ENCODE measurements at places on chromosomes 1 and 21. TPM values are rescaled to one million over a fixed set of nuclear protein-coding genes. Genes with fewer than 3 reads are reported as not detected.

Gene MKNK1
- total RNA-seq = 42.6 TPM

Gene IFI44L
- 1.5 TPM for total RNA-seq

DNA sequence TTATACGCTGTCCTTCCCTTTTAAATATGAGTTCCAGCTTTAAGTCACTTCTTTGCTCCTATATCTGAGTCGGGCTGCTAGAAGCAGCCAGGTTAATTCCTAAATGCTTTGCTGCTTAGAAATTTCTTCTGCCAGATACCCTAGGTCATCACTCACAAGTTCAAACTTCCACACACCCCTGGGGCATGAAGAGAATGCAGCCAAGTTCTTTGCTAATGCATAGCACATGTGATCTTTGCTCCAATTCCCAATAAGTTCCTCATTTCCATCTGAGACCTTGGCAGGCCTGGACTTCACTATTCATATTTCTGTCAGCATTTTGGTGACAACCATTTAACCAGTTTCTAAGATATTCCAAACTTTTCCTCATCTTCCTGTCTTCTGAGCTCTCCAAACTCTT is 14.5 kb upstream of the APP start:
- no peak overlapping the region for H3K4me3 ChIP-seq
- no peaks in the 10 kb centered on the region for H3K4me1 ChIP-seq
- no peaks in the 10 kb centered on the region for H3K36me3 ChIP-seq
- peaks cover 7% of the 10 kb centered on the region for H3K27me3 ChIP-seq
- no peak for DNase-seq
- H3K27ac ChIP-seq = no peak overlapping the region

DNA sequence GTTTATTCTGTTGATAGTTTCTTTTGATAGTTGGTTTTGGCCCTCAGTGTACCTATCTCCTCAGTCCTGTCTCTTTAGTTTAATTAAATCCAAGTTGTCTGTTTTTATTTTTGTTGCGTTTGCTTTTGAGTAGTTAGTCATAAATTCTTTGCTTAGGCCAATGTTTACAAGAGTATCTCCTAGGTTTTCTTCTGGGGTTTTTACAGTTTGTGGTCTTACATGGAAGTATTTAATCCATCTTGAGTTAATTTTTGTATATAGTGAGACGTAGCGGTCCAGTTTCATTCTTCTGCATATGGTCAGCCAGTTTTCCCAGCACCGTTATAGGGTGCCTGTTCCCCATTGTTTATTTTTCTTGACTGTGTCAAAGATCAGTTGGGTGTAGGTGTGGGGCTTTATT is 139.4 kb downstream of the POU2F1 start:
- H3K27me3 ChIP-seq = no peaks in the 10 kb centered on the region
- DNase-seq = no peak
- H3K4me3 ChIP-seq = no peak overlapping the region

DNA sequence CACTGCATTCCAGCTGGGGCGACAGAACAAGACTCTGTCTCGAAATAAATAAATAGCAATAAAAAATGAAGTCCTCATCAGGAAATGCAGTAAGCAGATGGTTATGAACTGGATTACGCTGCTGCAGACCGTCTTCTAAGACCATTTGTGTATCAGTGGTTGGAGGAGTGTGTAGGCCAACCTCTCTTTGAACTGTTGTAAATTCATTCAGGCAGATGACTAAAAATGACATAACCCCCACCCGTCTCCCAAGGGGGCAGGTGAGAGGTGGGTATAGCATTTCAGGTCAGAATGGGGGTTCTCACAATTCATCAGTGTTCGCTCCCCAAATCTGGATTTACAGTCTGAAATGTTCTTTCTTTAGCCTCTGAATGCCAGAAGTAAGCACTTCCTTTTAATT is 177.3 kb downstream of the KIF26B start:
- no peak for DNase-seq
- H3K27ac ChIP-seq = no peak overlapping the region
- no peaks in the 10 kb centered on the region for H3K4me1 ChIP-seq

- H3K4me3 ChIP-seq = no peak overlapping the region
- no peaks in the 10 kb centered on the region for H3K27me3 ChIP-seq
- no peak overlapping the region for H3K27ac ChIP-seq
- no peaks in the 10 kb centered on the region for H3K36me3 ChIP-seq
- H3K4me1 ChIP-seq = no peaks in the 10 kb centered on the region
These were observed 341.8 kb downstream of the USH2A start for GRCh38 chr1:216081445-216081844.

DNA sequence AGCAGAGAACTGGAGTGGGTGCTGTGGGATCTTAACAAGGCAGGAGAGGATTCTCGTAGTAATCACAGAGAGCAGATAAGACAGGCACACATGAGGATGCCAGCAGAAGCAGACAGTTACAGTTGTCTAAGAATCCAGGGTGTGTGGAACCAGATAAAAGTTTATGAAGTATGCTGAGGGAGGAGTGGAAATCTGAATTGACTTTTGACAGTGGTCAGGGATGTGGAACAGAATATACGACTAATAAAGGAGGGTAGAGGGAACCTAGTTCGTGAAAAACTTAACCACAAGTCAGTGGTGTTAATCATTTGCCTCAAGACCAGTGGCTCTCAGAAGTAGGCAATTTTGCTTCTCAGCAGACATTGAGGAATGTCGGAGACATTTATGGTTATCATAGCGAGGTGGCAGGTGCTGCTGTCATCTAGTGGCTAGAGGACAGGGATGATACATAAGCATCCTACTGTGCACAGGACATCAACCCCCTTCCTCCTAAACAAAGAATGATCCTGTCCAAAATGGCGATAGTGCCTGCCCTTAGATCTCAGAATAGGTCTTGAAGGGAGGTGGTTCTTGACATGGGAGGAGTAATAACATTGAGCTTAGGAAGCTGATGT is 3.0 kb downstream of the LRRC8D start:
- no peaks in the 10 kb centered on the region for H3K27me3 ChIP-seq
- H3K27ac ChIP-seq = no peak overlapping the region
- no peak for DNase-seq
- no peak overlapping the region for H3K4me3 ChIP-seq
- peaks cover 11% of the 10 kb centered on the region for H3K4me1 ChIP-seq

- H3K36me3 ChIP-seq = no peaks in the 10 kb centered on the region
- no peaks in the 10 kb centered on the region for H3K4me1 ChIP-seq
- H3K4me3 ChIP-seq = no peak overlapping the region
- no peak for DNase-seq
- no peaks in the 10 kb centered on the region for H3K27me3 ChIP-seq
These were observed 192.6 kb upstream of the FGGY start for GRCh38 chr1:59104191-59104760.

DNA sequence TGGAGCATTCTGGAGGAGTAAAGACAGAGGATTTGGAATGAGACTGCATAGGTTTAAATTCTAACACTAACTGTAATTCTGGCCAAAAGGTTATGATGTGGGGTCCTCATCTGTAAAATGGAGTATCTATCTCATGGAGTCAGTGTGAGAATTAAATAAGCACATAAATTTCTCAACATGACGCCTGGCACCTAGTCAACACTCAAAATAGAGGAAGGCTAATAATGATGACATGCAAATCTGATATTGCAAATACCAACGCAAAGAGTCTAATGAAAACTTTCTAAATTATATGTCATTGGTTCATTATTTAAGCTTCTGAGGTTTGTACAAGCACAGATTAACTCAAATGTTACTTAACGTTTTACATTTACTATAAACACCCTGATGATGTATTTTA is 29.6 kb downstream of the APP start:
- no peak overlapping the region for H3K4me3 ChIP-seq
- H3K27me3 ChIP-seq = no peaks in the 10 kb centered on the region

- no peaks in the 10 kb centered on the region for H3K27me3 ChIP-seq
- H3K4me1 ChIP-seq = peaks cover 33% of the 10 kb centered on the region
- H3K4me3 ChIP-seq = no peak overlapping the region
These were observed 17.0 kb downstream of the CLIC4 start for GRCh38 chr1:24762133-24762676.

- no peaks in the 10 kb centered on the region for H3K36me3 ChIP-seq
- H3K4me3 ChIP-seq = no peak overlapping the region
- no peaks in the 10 kb centered on the region for H3K27me3 ChIP-seq
- no peak overlapping the region for H3K27ac ChIP-seq
- no peak for DNase-seq
- no peaks in the 10 kb centered on the region for H3K4me1 ChIP-seq
These were observed 576.1 kb upstream of the ZRANB2 start for GRCh38 chr1:71656902-71657301.

GRCh38 chr1:223794136-223794880 is 51.4 kb downstream of the TP53BP2 start:
- H3K4me3 ChIP-seq = no peak overlapping the region
- H3K36me3 ChIP-seq = peaks cover 9% of the 10 kb centered on the region
- H3K4me1 ChIP-seq = no peaks in the 10 kb centered on the region
- H3K27ac ChIP-seq = no peak overlapping the region

DNA sequence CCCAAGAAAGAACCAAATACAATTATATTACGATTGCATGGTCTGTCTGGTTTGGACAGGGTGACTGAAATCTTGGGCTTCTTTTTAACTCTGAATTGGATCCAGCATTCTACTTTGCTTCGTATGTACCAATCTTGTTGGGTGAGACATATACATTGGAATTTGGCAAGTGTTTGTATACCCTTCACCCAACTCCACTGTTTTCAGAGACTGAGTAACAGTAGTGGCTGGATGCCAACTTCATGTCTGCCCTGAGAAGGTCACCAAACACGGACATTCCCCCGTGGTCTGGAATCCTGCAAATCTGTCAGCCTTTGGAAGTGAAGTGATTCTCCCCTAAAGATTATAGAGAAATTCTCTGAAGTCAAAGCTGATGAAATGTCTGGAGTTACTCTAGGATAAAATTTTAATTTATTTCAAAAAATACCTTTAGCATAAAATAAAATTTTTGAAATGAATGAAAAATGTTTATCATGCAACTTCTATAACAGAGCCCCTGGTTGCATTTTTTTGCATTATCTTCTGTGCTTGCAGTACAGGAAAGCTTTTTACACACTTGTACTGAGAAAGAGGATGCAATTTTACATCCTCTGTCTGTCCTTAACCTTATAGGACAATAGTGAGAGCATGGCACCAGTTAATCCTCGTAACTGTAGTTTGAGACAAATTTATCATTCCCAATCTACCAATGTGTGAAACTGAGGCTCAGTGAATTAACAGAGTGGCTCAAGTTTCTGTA is 201.8 kb downstream of the DISC1 start:
- H3K4me1 ChIP-seq = peaks cover 29% of the 10 kb centered on the region
- H3K27me3 ChIP-seq = no peaks in the 10 kb centered on the region
- no peak overlapping the region for H3K4me3 ChIP-seq
- H3K27ac ChIP-seq = peak overlapping the region; percentile 92
- peak; percentile 96 for DNase-seq

- H3K27ac ChIP-seq = no peak overlapping the region
- DNase-seq = no peak
- no peak overlapping the region for H3K4me3 ChIP-seq
These were observed 19.3 kb downstream of the KRTAP8-1 start for GRCh38 chr21:30793581-30794314.

DNA sequence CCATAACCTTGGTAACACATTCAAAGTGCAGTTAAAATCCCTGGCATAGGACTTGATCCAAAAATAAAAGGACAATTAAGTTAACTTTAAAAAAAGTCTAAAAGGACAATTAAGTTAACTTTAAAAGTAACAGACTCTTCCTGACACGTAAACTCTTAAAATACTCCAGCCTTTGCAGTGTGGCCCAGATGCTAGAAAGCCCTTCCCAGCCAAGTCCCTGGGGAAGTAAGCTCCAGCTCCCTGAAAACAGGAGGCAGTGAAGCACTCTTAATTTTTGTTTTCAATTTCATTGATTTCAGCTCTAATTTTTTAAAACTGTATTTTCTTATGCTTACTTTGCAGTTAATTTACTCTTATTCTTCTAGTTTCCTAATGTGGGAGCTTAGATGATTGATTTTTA is 5.1 kb upstream of the AIM2 start:
- DNase-seq = no peak
- H3K27ac ChIP-seq = no peak overlapping the region
- no peak overlapping the region for H3K4me3 ChIP-seq
- peaks cover 15% of the 10 kb centered on the region for H3K27me3 ChIP-seq

DNA sequence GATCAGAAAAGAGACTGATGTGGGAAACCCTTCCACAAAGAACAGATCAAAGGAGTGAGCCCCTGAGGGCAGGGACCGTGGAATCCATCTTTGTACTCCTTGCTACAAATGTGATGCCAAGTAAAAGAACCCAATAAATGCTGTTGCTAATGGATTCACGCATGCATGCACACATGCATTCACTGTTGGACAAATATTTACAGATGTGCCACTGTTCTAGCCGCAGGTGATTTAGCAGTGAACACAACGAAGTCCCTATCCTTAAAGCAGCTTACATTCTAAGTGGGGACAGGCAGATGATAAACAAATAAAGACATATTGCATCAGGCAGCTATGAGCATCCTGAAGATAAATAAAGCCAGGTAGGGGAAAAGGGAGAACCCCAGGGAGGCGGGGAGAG is 67.8 kb downstream of the ITPKB start:
- H3K27me3 ChIP-seq = no peaks in the 10 kb centered on the region
- peaks cover 7% of the 10 kb centered on the region for H3K4me1 ChIP-seq
- no peak overlapping the region for H3K27ac ChIP-seq
- DNase-seq = no peak
- no peaks in the 10 kb centered on the region for H3K36me3 ChIP-seq

DNA sequence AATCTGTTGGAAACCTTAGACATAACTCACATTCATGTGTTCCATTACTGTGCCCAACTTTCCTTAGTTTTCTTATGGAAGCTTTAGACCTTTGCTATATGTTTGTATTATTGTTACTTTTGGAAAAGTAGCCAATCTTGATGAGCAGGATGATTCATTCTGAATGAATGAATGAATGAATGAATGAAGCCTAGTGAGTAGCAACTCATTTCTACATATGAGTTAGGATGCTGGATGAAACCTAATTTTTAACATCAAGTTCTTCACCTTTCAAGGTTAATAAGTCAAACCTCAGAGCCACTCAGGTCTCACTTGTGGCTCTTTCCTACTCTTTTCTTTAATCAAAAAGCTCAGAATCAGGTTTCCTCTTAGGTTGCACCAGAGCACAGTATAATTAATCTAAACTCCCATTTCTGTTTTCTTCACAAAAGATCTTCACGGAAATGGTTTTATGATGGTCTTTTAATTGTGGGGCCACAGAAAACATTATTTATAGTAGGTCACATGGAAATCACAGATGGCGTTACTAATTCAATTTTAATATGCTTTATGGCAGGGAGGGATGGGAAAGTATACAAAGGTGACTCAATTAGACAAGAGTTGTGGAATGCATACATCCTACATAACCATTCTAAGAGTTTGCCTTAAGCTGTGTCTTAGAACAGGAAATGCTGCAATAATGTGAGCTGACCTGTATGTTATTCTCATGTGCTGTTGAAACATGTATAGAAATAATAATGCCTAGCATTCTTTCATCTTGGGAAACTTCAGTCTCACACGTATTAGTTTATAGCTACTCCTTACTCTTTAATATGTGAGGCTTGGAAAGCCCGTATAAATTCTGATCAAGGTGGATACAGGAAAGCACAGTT is 4.5 kb upstream of the DDX59 start:
- no peak overlapping the region for H3K4me3 ChIP-seq
- H3K4me1 ChIP-seq = peaks cover 14% of the 10 kb centered on the region
- no peaks in the 10 kb centered on the region for H3K27me3 ChIP-seq
- no peak overlapping the region for H3K27ac ChIP-seq

GRCh38 chr1:97314685-97315084 is 593.1 kb downstream of the PTBP2 start:
- H3K27ac ChIP-seq = no peak overlapping the region
- H3K36me3 ChIP-seq = no peaks in the 10 kb centered on the region
- H3K4me3 ChIP-seq = no peak overlapping the region
- H3K4me1 ChIP-seq = no peaks in the 10 kb centered on the region
- no peak for DNase-seq

- no peaks in the 10 kb centered on the region for H3K4me1 ChIP-seq
- H3K27me3 ChIP-seq = no peaks in the 10 kb centered on the region
- no peak for DNase-seq
- H3K27ac ChIP-seq = no peak overlapping the region
- no peak overlapping the region for H3K4me3 ChIP-seq
These were observed 28.5 kb upstream of the PTPRC start for GRCh38 chr1:198610362-198610761.
